ENCODE measurements at places on chromosomes 4 and X.

DNA sequence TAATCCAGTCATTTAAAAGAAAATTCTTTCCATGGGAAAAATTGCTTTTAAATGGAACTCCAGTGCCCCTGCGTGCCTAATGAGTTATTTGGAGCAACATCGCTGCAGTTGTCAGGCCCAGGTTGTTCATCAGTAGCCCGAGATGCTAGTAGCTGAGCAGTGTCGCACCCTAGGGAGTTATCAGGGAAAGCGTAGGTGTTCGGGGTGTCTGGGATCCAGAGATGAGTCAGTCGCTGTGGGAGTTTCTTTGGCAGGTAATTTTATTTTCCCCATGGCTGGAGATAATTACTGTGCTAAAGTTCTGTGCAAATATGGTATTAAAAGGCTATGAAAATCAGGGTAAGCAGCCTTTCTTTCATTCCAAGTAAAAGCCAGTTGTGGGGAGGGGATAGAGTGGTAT is 49.4 kb downstream of the ANXA3 start:
- H3K27me3 ChIP-seq = peaks cover 15% of the 10 kb centered on the region
- no peaks in the 10 kb centered on the region for H3K4me1 ChIP-seq
- no peak overlapping the region for H3K4me3 ChIP-seq
- no peak for DNase-seq
- no peaks in the 10 kb centered on the region for H3K36me3 ChIP-seq

- H3K4me1 ChIP-seq = no peaks in the 10 kb centered on the region
- H3K4me3 ChIP-seq = no peak overlapping the region
- no peaks in the 10 kb centered on the region for H3K27me3 ChIP-seq
- no peaks in the 10 kb centered on the region for H3K36me3 ChIP-seq
- no peak for DNase-seq
These were observed 56.4 kb upstream of the SLIT2 start for GRCh38 chr4:20195071-20195885.

DNA sequence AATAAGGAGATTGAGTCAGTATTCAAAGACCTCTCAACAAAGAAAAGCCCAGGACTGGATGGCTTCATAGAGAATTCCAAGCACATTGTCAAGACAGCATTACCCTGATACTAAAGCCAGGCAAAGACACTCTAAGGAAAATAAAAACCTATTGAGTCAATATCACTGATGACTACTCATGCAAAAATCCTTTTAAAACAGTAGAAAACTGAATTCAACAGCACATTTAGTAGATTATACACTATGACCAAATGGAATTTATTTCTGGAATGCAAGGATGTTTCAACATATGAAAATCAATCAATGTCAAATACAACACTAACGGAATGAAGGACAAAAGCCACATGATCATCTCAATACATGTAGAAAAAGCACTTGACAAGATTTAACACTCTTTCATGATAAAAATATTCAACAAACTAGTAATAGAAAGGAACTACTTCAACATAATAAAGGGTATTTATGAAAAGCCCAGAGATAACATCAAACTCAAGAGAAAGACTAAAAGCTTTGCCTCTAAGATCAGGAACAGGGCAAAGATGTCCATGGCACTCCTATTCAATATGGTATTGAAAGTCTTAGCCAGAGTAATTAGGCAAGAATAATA is 633.3 kb downstream of the ANKRD50 start:
- no peak overlapping the region for H3K27ac ChIP-seq
- no peaks in the 10 kb centered on the region for H3K36me3 ChIP-seq
- no peaks in the 10 kb centered on the region for H3K4me1 ChIP-seq
- H3K27me3 ChIP-seq = no peaks in the 10 kb centered on the region
- no peak overlapping the region for H3K4me3 ChIP-seq

DNA sequence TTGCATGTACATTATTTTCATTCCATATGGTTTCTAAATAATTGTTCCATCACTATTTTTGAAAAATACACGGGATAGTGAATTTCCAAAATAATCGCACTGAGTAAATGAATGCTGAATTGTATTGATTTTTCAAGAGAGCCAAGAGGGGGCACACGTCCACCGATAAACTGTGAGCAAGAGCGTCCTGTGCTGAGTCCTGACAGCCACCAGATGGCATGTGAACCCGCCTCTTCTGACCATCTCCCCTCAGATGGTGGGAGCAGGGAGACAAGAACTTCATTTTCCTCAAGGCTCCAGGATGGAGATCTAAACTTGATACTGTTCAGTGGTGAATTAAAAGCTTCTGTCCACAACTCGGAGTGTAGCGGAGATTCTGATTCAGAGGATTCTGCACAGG is 30.6 kb upstream of the IL9R start:
- peak; percentile 45 for DNase-seq
- no peak overlapping the region for H3K27ac ChIP-seq
- H3K4me1 ChIP-seq = peaks cover 7% of the 10 kb centered on the region
- peaks cover 25% of the 10 kb centered on the region for H3K27me3 ChIP-seq
- no peak overlapping the region for H3K4me3 ChIP-seq

DNA sequence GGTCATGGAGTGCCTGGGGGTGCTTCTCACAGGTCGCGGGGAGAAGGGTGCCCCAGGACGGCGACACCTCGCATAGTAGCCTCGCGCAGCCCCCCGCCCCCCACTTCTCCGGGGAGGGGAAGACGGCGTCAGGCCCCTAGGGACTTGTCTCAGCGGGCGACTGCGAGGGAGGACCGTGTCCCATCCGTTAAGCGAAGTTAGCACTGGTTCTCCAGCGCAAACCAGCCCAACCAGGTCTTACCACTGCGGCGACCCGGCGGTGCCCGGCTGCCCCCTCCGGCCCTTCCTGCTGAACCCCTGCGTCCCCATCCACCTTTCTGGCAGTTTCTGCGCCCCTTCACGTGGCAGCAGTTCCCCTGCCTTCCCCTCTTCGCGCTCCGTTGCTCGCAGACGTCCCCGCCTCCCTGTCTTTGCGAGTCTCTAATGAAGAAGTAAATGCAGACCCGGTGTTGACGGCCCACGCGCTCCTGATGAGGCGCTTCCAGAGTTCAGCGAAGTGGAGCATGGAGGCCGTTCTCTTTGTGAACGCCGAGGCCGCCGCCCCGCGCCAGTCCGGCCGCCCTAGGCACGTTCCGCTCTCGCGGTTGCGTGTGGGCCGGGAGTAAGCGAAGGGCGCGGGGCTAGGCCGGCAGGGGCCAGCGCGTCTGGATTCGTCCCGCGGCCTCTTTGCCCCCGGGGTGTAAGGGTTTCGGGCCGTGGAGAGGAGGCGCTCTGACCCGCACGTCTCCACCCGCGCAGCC is 3.0 kb downstream of the SLIT2 start:
- no peak overlapping the region for H3K4me3 ChIP-seq
- no peak for DNase-seq
- peaks cover 6% of the 10 kb centered on the region for H3K4me1 ChIP-seq
- peaks cover 39% of the 10 kb centered on the region for H3K27me3 ChIP-seq
- H3K27ac ChIP-seq = no peak overlapping the region

- H3K27ac ChIP-seq = no peak overlapping the region
- no peak for DNase-seq
- peaks cover 43% of the 10 kb centered on the region for H3K36me3 ChIP-seq
- no peak overlapping the region for H3K4me3 ChIP-seq
- peaks cover 6% of the 10 kb centered on the region for H3K4me1 ChIP-seq
These were observed 48.5 kb downstream of the ZNF141 start for GRCh38 chr4:385934-386707.

DNA sequence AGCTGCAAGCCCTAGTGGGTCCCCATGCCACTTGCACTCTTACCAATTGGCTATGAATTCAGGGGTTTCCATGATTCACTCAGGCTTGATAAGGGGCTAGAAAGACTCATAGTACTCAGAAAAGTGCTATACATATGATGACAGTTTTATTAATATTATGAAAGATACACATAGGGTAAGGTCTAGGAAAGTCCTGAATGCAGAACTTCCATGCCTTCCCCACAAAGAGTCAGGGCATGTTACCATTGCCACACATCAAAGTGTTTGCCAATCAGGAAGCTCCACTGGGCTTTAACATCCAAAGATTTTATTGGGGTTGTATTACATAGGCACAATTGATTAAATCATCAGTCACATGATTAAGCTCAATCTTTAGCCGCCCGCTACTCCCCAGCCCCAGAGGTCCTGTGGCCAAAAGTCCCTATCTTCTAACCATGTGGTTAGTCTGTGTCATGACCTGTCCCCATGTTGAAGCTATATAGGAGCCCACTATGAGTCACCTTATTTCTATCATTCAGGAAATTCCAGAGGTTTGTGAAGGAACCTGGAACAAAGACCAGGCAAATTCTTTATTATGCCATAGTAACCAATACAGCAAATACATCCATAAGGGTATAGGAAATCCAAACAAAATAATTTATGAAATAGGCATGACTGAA is 635.6 kb downstream of the STPG2 start:
- no peak for DNase-seq
- H3K36me3 ChIP-seq = no peaks in the 10 kb centered on the region
- H3K4me3 ChIP-seq = no peak overlapping the region
- H3K27ac ChIP-seq = no peak overlapping the region
- H3K27me3 ChIP-seq = no peaks in the 10 kb centered on the region

DNA sequence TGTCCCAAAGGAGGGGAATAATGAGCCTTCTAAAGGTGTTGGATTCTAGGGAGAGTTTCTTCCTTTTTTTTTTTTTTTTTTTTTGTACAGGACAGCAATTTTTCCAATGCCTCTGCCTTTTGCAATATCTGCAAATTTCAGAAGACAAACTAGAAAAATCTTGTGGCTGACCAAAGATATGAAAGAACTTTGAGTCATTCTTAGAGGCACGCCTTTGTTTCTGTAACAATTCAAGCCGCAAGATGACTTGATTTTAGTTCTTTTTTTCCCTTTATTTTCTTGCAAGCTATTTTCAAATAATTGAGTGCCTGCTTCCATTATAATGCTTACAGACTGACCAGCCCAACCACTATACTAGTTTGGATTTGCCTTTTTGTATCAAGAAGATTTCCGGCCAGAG is 47.6 kb upstream of the UXT start:
- peaks cover 2% of the 10 kb centered on the region for H3K4me1 ChIP-seq
- H3K27me3 ChIP-seq = peaks cover 5% of the 10 kb centered on the region
- DNase-seq = no peak
- H3K36me3 ChIP-seq = no peaks in the 10 kb centered on the region
- no peak overlapping the region for H3K27ac ChIP-seq

DNA sequence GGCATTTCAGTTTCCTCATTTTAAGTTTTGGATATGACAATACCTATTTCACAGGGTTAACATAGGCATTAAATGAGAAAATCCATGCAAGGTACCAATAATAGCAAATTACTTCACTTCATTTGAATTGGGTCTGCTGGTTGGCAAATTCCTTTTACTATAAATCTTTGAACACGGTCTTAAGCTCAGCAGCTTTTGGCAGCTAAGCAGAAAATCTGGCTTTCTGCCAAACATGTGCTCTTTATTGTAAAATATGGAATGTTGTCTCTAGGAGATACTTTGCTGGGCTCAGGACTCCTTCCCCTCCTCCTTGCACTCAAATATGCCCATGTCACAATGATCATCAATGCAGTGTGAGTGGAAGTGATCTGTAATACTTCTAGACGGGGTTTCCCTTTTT is 16.8 kb upstream of the DMP1 start:
- peaks cover 3% of the 10 kb centered on the region for H3K27me3 ChIP-seq
- no peak overlapping the region for H3K4me3 ChIP-seq

GRCh38 chr4:139978692-139979091 is 175.3 kb downstream of the MAML3 start:
- H3K36me3 ChIP-seq = no peaks in the 10 kb centered on the region
- H3K4me1 ChIP-seq = peaks cover 11% of the 10 kb centered on the region
- no peak overlapping the region for H3K4me3 ChIP-seq
- H3K27ac ChIP-seq = no peak overlapping the region
- DNase-seq = peak; percentile 17

DNA sequence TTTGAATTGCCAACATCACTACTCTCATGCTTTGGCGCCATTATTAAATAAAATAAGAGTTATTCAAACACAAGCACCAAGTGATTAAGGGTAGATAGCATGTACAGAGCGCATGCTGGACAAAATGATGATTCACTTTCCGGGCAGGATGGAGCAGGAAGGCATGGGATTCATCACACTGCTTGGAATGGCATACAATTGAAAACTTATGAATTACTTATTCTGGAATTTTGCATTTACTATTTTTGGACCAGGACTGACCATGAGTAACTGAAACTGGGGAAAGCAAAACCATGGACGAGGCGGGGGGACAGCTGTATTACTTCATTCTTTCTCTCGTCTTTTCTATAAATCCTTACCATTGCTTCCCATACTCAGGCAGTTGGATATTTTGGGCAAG is 28.5 kb upstream of the FGF5 start:
- no peak for DNase-seq
- no peak overlapping the region for H3K27ac ChIP-seq
- no peaks in the 10 kb centered on the region for H3K4me1 ChIP-seq
- H3K36me3 ChIP-seq = no peaks in the 10 kb centered on the region
- H3K4me3 ChIP-seq = no peak overlapping the region
- peaks cover 13% of the 10 kb centered on the region for H3K27me3 ChIP-seq

DNA sequence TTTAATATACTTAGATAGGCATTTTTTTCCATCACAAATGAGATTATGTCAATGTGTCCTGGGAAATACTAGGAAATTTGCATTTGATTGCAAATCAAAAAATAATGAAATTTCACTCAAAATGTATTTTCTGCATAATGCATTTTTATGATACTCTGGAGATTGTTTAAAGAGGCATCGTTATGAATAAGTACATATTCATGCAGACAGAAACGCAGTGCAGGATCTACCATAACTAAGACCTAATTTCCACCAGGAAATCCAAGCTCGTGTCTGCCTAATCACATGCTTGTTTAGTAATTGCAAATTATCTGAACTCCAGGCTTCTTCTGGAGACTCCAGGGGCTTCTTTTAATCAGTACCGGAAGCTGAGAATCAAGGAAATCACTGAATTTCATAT is 163.5 kb upstream of the MXRA5 start:
- DNase-seq = no peak
- H3K27me3 ChIP-seq = no peaks in the 10 kb centered on the region
- H3K36me3 ChIP-seq = no peaks in the 10 kb centered on the region
- H3K27ac ChIP-seq = no peak overlapping the region
- no peaks in the 10 kb centered on the region for H3K4me1 ChIP-seq

DNA sequence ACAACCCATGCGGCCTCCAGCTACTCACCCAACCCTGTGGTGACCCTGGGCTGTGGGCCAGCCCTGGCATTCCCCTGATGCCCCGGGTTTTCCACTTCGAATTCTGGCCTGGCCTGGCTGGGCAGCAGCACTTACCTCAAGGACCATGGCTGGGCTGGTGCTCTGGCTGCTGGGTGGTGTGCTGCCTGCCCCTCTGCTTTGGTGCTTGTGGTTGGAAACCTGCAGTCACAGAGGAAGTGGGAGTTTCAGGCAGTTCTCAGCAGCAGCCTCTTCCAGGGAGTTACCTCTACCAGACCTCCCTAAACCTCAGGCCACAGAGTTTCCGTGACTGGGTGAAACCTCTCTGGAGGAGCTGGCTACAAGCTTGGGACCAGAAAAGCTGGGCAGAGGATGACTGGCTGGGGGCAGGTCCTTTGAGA is at the start of gene CXCR3:
TSS of gene CXCR3 (minus strand) at position 209 of the 419 bp plus-strand sequence. CDS start at position 147, 62 bp downstream.
- H3K4me1 ChIP-seq = peaks cover 78% of the 10 kb centered on the region
- H3K4me3 ChIP-seq = peak within 1 kb of the TSS; percentile 81
- no peaks in the 10 kb centered on the region for H3K27me3 ChIP-seq
- DNase-seq = peak; percentile 89
- H3K36me3 ChIP-seq = peaks cover 28% of the 10 kb centered on the region

Data from activated CD4-positive, alpha-beta memory T cell treated with anti-CD3 and anti-CD28 coated beads for 36 hours (primary cell).